Bone marrow (tissue), 2 donors: ENCODE measurements at places on chromosomes 12 and 14.
A peak's percentile ranks its signal among the peaks of the same experiment; 100 is the strongest.

GRCh38 chr12:22686193-22686592, 61.2 kb downstream of the ETNK1 start:
- DNase-seq: no peak

- DNase-seq: no peak
Observed at GRCh38 chr14:68964300-68965093, 14.6 kb downstream of the ACTN1 start.

GRCh38 chr14:39247256-39247655, 13.5 kb downstream of the MIA2 start:
- no peak for DNase-seq

DNA sequence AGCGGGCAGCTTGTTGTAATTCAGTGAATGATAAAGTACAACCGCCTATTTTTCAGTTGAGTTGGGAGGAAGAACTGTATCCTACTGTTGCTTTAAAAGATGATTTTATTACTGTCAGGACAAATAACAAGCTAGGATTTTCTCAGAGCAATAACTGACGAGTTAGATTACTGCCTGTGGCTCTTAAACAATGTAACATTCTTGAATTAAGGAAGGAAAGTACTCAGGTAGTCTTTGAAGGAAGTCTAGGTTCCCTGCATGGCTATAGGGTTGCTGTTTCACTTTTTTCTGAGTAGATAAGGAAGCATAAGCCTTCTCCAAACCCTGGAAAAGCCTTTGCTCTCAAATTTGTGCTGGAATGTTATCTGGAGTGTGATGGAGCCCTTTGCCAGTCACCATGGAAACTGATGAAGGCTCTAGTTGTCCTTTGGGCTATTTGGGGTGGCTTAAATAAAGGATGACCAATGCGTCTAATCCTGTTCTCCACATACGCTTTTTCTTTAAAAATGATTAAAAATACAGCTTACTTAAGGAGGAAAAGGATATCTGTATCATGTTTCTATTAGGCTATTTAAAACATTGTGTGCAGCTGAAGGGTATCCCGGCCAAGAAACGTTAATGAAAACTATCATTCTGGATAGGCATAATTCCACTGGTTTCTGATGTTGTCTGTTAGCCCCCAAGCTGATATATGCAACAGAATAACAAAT, 17.7 kb downstream of the NUBPL start:
- no peak for DNase-seq

DNA sequence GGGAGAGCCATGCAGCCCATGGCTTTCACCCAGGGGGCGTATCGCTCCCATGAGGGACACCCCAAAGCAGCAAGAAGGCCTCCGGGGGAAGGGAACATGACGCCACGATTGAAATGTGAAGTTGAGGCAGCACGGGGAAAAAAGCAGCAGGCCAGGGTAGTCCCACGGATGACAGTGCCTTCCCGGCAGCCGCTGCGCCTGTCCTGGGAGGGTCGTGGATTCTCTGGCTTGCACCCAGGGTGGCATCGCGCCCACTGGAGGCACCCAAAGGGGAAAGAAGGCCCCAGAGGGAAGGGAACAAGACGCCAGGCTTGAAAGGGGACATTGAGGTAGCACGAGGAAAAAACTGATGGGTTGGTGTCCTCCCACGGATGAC, 161.6 kb upstream of the ALG10B start:
- DNase-seq: no peak

DNA sequence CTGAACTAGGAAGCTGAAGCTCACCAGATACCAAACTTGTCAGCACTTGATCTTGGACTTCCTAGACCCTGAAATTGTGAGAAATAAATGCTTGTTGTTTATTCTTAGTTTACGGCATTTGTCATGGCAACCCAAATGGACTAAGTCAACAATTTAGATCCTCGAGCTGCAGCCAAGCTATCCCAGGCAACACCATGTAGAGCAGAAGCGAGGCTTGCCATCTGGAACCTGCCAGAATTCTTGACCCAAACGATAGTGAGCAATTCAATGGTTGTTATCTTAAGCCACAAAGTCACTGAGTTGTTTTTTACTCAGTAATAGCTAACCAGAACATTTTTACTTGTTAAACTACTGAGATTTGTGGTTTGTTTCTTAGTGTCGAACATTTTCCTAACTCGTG, 458.5 kb upstream of the FLRT2 start:
- DNase-seq: no peak

DNA sequence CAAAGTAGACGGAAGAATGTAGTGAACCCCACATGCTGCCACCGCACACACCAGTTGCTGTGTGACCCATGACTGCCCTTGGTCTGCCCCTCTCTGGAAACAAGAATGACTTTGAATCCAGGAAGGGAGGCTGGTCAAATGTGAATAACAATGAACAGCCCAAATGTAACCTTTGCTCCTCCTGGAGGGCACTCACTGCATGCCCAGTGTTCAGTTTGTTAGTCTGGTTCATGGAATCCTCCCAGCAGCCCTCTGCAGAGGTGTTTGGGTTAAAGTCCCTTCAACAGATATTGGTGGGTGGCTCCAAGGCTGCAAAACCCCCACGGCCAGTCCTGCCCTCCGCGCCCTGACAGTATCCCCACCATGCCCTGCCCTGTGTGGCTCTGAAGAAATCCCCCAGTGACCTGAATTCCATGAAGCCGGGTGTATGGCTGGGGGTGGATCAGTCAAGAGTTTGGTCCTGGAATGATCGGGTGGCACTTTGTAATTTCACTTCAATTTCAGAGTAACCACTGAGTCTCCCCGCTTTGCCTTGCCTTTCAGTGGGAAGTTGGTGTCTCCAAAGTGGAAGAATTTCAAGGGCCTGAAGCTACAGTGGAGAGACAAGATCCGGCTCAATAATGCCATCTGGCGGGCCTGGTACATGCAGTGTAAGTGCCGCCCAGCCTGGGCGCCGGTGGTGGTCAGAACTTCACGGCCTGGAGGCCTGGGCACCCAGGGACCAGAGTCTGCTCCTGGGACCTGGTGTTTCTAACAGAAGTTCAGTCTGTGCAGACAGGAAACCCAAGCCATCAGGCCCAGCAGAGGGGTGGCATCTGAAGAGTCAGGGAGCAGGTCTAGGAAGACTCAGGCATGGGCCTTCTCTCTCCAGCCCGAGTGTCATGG, 47.1 kb downstream of the IL31 start:
- DNase-seq: no peak

DNA sequence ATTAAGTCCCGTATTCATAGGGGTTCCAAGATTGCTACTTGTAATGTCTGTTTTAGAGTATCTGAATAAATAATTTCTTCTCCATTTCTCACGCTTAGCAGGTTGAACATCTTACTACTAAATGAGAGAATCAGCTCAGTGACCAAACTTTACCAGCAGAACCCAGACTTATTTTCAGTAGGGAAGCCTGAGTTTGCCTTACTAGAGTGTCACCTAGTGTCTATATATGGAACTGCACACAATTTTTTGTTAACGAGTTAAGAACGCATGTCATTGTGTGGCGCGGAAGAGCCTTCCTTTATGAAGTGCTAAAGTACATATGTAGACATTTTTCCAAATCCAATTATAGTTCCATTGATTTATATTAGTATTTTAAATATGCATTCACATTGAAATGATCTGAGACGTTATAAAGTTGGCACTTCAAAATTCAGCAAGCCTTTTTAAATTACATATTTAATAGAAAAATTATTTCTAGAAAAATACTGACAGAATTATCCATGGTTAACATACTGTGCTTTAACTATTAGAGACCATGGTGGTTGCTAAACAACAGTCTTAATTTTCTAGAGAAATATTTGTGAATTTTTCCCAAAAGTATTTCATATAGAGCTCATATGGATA, 88.3 kb downstream of the RPS29 start:
- DNase-seq: no peak

DNA sequence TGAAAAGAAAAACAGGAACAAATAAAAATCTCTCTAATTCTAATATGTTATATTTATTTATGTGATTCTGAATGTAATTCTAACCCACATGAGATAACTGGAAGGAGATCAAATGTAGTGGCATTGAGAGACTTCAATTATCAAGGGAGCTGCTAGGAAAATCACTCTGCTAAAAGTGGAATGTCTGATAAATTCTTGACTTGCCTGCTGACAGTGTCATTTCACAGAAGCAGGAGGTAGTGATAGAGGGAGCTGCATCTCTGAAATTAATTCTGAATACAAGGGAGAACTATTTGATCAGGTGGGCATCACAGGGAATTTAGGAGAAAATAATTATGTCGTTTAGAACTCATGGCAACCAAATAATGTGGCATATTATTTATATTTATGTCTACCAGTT, 303.6 kb downstream of the BCAT1 start:
- DNase-seq: no peak

DNA sequence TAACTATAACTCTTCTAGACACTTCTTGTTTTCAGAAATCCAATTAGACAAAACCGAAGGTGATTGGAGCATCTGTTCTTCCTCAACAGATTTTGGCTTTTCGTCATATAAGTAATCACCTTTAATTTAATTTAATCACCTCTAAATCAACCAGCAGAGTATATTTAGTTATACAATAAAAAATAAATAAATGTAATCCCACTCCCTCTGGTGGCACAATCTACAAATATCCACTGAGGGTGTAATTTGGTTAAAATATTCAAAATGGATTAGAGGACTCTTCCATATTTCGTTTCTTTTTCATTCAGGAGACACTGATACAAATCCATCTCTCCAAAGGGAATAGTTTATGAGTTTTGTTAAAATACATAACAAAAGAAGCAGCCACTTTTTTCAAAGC, 18.3 kb upstream of the SLC35F4 start:
- DNase-seq: no peak

- DNase-seq: no peak
Observed at GRCh38 chr14:42424501-42424900, 817.8 kb downstream of the LRFN5 start.

DNA sequence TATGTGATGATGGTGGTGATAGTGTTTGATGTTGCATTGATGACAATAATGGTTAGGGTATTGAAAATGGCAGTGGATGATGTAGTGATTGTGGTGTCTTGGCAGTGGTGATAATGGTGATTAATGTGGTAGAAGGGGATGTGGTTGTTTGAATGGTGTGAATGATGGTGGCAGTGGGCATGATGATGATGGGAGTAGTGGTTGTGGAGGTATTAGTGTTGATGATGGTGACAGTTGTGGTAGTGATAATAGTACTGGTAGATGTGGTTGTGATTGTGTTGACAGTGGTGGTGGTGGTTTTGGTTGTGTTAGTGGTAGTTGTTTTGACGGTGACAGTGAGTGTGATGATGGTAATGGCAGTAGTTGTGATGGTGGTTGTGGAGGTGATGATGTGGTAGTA, 1049.0 kb downstream of the VRK1 start:
- DNase-seq: no peak

DNA sequence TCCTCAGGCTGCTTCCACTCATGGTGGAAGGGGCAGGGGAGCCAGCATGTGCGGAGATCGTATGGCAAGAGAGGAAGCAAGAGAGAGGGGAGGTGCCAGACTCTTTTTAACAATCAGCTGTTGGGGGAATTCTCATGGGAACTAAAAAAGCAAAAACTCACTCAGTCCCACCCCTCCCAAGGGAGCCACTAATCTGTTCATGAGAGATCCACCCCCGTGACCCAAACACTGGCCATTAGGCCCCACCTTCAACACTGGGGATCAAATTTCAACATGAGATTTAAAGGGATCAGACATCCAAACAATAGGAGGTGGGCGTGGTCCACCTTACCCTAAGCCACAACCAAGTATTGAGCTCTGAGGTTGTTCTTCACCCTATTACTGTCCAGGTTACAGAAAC, 375.1 kb downstream of the GRIN2B start:
- no peak for DNase-seq

DNA sequence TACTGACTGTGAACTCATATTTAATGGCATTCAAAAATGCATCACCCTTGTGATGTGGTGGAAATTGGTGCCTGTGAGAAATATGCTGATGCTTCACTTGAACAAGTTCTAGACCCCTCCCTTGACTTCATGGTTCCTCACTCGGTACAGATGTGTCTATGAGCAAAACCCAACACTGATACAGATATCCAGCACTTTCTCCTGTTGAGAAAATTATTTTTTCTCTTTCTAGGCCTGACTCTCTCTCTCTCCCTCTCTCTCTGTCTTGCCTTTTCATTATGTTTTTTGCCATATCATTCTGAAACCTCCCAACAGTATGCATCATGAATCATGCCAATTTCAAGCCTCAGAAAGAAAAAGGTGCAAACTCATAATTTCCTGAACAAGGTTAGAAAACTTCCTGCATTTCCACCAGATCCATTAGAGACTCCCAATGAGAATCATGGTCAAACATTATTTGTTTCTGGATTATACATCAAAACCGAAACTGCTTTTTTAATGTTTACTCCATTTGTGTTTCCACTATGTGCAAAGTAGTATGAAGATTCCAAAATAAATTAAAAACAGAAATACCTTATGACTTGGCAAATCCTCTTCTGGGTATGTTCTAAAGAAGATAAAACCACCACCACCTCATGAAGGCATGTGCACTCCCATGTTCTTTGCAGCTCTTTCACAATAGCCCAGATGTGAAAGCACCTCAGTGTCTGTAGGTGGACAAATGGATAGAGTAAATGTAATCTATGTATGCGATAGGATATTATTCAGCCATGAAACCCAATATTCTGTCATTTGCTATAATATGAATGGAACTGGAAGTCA, 543.6 kb downstream of the TMEM121 start:
- peak; percentile 17 for DNase-seq

DNA sequence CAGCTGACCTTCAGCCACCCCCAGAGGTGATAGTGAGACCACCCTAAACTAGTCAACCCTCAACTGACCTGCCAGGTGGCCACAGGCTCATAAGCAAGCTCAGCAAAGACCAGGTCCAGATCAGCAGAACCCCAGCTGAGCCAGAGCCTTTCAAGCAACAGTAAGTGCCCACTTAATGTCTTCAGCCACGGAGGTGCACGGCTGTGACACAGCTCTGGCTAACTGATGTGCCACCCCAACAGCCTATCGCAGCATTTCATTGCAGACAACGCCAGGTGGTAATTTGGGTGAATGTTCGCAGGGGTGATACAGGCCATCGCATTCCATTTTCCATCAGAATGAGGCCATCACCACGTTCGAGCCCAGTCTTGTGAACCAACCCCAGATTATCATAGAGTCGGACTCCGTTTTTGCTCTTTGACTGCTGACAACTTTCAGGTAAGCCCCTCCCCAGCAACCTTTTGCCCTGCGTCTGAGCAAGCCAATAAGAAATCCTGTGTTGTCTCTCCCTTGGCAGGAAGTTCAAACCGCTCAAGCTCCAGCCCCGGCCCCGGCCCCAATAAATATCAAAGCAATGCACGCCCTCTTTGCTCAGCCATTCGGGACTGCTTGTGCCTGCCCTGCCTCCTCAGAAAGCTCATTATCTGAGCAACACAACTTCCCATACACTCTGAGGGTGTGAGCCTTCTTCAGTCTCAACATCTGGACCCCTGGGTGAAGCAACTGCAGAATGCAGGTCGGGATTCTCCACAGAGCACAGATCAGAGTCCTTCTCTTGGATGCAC, 44.4 kb downstream of the JAG2 start:
- no peak for DNase-seq

GRCh38 chr14:44783901-44784300, 177.8 kb downstream of the KLHL28 start:
- no peak for DNase-seq
